Adipocyte (in vitro differentiated cells): ENCODE measurements at places on chromosomes 12 and 14.
A peak's percentile ranks its signal among the peaks of the same experiment; 100 is the strongest.

DNA sequence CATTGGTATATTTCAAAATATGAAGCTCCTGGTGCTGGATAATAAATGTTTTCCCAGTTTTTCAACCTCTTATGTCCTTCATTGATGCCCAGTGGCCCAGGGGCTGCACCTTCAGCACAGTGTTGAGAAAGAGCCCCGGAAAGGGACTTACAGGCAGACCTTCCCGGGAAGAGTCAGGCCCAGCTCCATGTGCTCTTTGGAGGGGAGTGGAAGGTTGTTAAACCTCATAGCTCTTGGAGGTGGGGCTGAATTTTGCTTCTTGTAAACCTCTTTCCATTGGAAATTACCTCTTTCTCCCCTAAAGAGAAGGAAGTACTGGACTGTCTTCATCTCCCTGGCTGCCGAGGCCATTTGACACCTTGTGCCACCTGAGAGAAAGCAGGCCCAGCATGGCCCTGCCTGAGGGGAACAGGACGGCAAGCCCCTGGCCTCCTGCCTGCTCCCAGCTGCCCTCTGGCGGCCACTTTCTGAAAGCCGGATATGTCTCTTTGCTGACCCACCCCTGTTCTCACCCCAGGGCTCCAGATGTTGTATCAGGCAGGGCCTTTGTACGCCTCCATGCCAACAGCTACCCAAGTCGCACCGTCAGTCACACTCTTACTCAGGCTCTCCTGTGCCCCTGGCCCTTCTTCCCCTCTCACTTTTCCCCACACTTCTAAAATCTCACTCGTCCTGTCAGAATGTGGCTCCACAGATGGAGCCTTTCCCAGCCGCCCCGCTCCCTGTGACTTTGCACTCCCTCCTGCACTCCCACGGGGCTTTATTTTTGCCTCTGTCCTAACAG, 43.0 kb downstream of the EVL start:
- DNase-seq, result peak; percentile 90

DNA sequence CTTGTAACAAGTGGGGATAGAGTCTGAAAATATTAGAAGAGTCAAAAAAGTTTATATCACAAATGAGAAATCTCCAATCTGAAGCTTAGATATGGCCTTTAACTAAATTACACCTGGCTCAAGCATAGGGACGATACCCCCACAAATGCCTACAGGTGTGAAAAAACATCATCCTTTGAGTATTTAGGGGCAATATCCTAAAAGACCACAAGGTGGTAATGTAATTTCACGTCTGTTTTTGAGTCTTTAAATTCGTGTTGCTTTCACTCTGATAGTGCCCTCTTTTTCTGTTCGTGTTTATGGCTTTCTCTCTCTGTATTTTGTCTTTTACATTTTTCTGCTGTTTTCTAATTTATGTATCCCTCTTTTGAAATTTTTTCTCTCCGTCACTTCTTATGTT, 84.3 kb downstream of the ETNK1 start:
- peak; percentile 29 for DNase-seq

- peak; percentile 61 for DNase-seq
These were observed 22.2 kb upstream of the OR6J1 start for GRCh38 chr14:22666203-22666893.

DNA sequence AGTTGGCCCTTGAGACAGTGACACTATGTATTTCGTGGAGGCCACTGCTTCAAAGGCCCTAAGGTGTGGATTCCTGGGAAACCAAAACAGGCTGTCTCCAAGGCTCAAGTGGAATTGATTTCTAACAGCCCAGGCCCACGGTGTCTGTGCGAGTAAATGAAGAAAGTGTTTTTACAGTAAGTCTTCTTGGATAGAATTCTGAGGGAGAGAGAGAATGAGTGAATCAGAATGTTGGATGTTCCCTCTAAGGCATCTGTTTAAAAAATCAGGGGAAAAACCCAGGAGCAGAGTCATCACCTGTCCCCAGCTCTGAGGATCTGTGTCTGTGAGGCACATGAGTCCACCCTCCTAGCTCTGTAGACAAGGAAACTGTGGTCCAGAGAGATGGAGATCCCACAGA, 22.3 kb upstream of the BDKRB1 start:
- DNase-seq, result no peak

- DNase-seq, result no peak
These were observed 1039.9 kb upstream of the USP15 start for GRCh38 chr12:61220337-61220736.

GRCh38 chr12:114287821-114288525, 118.0 kb downstream of the TBX5 start:
- no peak for DNase-seq

GRCh38 chr14:36773136-36773540, 111.5 kb downstream of the PAX9 start:
- DNase-seq, result peak; percentile 74

DNA sequence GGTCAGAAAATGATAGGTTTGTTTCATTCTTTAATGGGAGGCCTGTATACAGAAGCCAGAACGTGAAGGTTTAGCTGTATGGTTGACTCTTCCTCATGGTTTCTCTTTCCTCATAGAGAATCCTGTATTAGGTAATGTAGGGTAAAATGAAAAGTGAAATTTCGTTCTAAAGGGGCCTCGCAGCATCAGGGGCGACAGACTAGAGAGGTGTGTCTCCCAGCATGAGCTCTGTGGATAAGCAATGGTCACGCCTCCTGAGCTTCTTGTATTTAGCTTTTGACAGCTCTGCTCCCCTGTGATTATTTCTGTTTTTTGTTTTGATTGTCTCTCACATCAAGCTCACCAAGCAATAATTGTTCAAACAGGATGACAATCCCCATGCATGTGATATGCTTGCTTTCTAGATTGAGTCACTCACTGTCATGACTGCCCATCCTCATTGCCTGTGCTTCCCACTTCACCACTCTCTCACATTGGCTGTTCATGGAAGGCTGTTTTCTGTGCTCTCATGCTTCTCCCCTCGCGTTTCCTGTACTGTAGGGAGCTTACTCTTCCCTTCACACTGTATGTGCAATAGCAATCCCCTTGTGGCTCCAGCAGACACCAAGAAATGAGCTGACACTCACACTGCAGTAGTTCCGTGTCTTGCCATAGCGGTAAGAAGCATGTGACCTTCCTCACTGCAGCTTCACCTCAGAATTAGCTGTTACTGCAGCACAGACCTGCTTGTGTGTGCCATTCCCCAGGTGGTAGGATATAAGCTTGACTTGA, 44.0 kb downstream of the RAD52 start:
- no peak for DNase-seq

- DNase-seq, result no peak
These were observed 5.5 kb upstream of the ZNF641 start for GRCh38 chr12:48356041-48356768.

GRCh38 chr14:74904635-74905503, 18.2 kb downstream of the RPS6KL1 start:
- no peak for DNase-seq

GRCh38 chr12:3913278-3913677, 40.1 kb upstream of the PARP11 start:
- no peak for DNase-seq

GRCh38 chr12:6774499-6775062, 2.3 kb downstream of the LAG3 start:
- no peak for DNase-seq

GRCh38 chr12:70739756-70740155, 102.5 kb upstream of the PTPRB start:
- no peak for DNase-seq

GRCh38 chr12:47094804-47095203, 15.0 kb upstream of the AMIGO2 start:
- DNase-seq, result no peak

DNA sequence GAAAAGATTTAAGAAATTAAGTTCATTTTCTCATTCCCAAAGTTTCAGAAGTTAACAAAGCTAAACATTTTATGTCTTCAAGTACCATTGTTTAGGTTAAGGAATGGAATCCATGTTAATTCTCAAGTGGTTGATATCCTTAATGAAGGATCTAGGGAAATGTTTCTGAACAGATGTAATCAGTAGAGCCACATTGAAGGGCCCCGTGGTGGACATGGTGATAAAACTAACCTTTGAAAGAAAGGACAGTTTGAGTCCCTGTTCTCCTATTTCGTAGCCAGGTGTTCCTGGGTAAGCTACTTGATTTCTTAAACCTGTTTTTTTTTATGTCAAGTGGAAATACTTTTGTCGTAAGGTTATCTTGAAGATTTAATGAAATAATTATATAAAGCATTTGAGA, 4.6 kb downstream of the PPM1A start:
- DNase-seq, result no peak

- DNase-seq, result no peak
These were observed 10.7 kb upstream of the LYZ start for GRCh38 chr12:69337311-69338090.

- DNase-seq, result no peak
These were observed 7.3 kb upstream of the MYO1A start for GRCh38 chr12:57057067-57057751.

- no peak for DNase-seq
These were observed 34.3 kb upstream of the PLEKHG6 start for GRCh38 chr12:6275928-6276887.

GRCh38 chr14:78798757-78799156, 628.6 kb downstream of the NRXN3 start:
- no peak for DNase-seq

DNA sequence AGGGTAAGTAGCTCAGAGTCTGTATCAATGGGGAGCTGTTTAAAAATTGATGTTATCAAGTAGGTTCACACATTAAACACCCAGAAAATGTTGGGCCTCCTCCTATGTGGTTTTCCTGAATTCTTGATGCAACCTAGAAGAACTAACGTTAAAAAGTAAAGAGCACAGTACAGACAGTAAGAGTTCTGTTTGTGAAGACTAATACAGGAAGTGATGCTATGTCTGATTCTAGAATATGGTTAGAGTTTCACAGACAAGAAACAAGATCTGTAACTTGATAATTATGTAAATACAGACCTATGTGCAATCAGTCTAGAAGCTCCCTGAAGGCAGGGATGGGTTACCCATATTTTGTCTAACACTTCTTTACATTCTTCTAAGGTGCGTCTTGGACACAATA, 214.9 kb upstream of the BTG1 start:
- no peak for DNase-seq

DNA sequence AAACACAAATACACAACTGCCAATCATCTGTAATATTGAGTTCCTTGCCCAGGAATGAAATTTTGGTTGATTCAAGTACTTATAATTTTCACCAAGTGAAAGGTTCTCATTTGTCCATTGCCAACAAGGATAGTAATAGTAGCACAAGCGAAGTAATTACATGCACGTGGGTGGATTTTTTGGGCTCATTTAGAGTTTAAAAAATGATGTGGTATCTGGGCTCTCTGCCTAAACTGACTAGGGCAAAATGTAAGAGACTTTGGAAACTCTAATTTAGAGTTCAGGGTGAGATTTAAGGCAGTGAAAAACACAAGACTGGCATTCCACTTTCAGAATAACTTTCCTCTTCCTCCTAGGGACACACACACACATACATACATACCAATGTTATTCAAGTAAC, 111.7 kb downstream of the MYRFL start:
- DNase-seq, result peak; percentile 8

DNA sequence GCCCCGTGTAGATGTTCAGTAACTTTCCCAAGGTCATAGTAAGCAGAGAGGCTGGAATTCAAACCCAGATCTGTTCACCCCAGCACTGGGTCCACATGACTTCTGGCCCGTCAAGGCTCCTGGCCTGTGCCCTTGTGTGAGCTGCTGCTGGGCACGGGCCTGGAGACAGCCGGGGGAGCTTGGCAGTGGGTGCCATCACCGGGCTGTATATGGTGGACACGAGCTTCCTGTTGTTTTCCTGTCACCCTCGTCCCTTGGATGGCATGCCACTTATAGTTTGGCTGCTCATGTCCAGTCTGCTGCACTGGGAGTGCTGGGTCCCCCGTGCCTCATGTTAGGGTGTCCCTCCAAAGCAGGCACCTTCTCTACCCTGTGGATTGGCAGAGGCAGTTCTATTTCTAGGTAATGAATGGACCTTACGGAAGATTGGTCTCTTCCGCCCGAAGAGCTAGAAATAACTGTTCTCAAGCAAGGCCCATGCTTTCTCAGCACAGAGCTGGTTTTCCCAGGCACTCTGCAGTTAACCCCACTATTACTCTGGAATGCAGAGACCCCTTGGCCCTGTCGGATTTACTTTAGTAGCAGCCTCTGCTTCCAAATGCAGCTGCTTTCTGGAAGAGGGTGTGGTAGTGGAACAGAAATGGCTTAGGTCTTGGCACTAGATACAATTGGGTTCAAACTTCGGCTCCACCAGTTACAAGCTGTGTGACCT, 44.3 kb downstream of the ELK3 start:
- DNase-seq, result no peak

GRCh38 chr14:95480109-95480886, 36.2 kb downstream of the SYNE3 start:
- peak; percentile 82 for DNase-seq

DNA sequence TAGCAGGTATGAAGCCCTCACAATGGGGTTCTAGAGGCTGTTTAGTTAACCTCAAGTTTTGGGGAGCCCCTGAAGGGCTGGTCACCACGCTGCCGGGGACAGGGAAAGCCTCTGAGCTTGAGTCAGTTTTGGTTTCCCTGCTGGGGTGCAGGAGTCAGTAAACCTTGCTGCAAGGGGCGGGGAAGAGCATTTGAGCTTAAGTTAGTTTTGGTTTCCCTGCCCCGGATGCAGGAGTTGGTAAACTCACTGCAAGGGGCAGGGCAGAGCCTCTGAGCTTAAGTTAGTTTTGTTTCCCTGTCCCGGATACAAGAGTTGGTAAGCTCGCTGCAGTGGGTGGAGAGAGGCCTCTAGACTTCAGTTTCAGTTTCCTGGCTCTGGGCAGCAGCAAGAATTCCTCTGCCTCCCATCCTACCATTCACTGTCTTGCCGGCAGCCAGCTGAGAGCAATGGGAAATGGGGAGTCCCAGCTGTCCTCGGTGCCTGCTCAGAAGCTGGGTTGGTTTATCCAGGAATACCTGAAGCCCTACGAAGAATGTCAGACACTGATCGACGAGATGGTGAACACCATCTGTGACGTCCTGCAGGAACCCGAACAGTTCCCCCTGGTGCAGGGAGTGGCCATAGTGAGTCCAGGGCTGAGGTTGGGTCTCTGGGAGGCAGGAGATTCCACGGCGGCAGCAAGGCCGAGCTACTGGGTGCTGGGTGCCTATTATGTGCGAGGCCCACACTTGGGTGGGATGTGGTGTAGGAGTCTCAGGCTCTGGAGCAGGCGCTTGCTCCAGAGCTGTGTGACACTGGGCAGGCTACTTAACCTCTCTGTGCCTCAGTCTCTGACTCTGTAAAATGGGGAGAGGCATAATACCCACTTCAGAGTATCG, at the start of gene OAS2:
OAS2 (plus strand) TSS at position 357 of the 878 bp plus-strand sequence; CDS start at position 447, 90 bp downstream.
- peak; percentile 69 for DNase-seq

DNA sequence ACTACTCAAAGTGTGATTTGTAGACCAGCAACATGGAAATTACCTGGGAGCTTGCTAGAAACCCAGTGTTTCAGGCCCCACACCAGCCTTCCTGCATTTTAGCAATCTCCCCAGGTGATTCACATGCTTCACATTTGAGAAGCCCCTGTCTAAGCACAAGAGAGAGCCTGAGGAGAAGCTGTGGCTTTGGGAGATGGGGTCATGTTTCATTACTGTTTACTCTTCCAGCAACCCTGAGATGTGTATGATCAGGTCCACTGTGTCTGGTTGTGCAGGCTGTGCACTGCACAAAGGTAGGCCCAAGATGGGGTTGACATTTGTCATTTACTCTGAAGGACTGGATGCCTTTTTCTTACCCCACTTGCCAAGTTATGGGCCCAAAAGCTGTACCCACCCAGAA, 190.1 kb downstream of the SLC41A2 start:
- no peak for DNase-seq

- DNase-seq, result peak; percentile 1
These were observed 151.5 kb downstream of the DERA start for GRCh38 chr12:16062611-16063010.
